ENCODE measurements at places on chromosomes 13 and 19.
A peak's percentile ranks its signal among the peaks of the same experiment; 100 is the strongest.

- no peak overlapping the region for H3K4me3 ChIP-seq
- no peaks in the 10 kb centered on the region for H3K27me3 ChIP-seq
- H3K36me3 ChIP-seq: no peaks in the 10 kb centered on the region
- no peak for DNase-seq
- H3K27ac ChIP-seq: peak overlapping the region; percentile 22
Measured at GRCh38 chr13:40589285-40590109, 76.9 kb downstream of the FOXO1 start.

GRCh38 chr13:75666646-75667351 lies 30.7 kb downstream of the LMO7 start:
- H3K4me1 ChIP-seq: no peaks in the 10 kb centered on the region
- no peaks in the 10 kb centered on the region for H3K27me3 ChIP-seq
- no peak for DNase-seq
- H3K4me3 ChIP-seq: no peak overlapping the region

GRCh38 chr19:57438925-57439324 lies 3.8 kb downstream of the ZNF749 start:
- no peaks in the 10 kb centered on the region for H3K27me3 ChIP-seq
- DNase-seq: no peak
- no peak overlapping the region for H3K27ac ChIP-seq
- H3K36me3 ChIP-seq: peaks cover 52% of the 10 kb centered on the region

- H3K36me3 ChIP-seq: peaks cover 6% of the 10 kb centered on the region
- H3K27me3 ChIP-seq: no peaks in the 10 kb centered on the region
- peak overlapping the region; percentile 6 for H3K4me3 ChIP-seq
- no peaks in the 10 kb centered on the region for H3K4me1 ChIP-seq
Measured at GRCh38 chr13:75326173-75327134, 155.5 kb downstream of the TBC1D4 start.

GRCh38 chr13:110498327-110498726 lies 63.2 kb downstream of the RAB20 start:
- H3K36me3 ChIP-seq: peaks cover 45% of the 10 kb centered on the region
- no peak overlapping the region for H3K4me3 ChIP-seq

- no peaks in the 10 kb centered on the region for H3K36me3 ChIP-seq
- no peaks in the 10 kb centered on the region for H3K4me1 ChIP-seq
- H3K4me3 ChIP-seq: peak overlapping the region; percentile 7
- peak overlapping the region; percentile 48 for H3K27ac ChIP-seq
- DNase-seq: peak; percentile 86
Measured at GRCh38 chr19:57057036-57057686, 62.6 kb upstream of the USP29 start.

GRCh38 chr13:88066847-88067246 lies 395.7 kb downstream of the SLITRK5 start:
- no peaks in the 10 kb centered on the region for H3K4me1 ChIP-seq
- H3K27me3 ChIP-seq: no peaks in the 10 kb centered on the region
- no peaks in the 10 kb centered on the region for H3K36me3 ChIP-seq
- no peak overlapping the region for H3K27ac ChIP-seq

GRCh38 chr13:58097831-58098230 lies 466.3 kb downstream of the PCDH17 start:
- H3K4me3 ChIP-seq: no peak overlapping the region
- DNase-seq: no peak
- no peaks in the 10 kb centered on the region for H3K27me3 ChIP-seq
- no peaks in the 10 kb centered on the region for H3K4me1 ChIP-seq
- no peak overlapping the region for H3K27ac ChIP-seq

- H3K27ac ChIP-seq: peak within 1 kb of the TSS; percentile 96
- H3K4me1 ChIP-seq: peaks cover 31% of the 10 kb centered on the region
- no peak for DNase-seq
- peak within 1 kb of the TSS; percentile 88 for H3K4me3 ChIP-seq
- no peaks in the 10 kb centered on the region for H3K36me3 ChIP-seq
- no peaks in the 10 kb centered on the region for H3K27me3 ChIP-seq
Measured at GRCh38 chr19:54191011-54191810, at the start of gene TSEN34. TSS of gene TSEN34 (plus strand) at chr19:54191308. CDS start at chr19:54191365, 57 bp downstream.

GRCh38 chr19:45045671-45046353 lies 7.0 kb downstream of the CLASRP start:
- no peak overlapping the region for H3K27ac ChIP-seq
- peaks cover 76% of the 10 kb centered on the region for H3K4me1 ChIP-seq
- H3K27me3 ChIP-seq: no peaks in the 10 kb centered on the region
- no peak overlapping the region for H3K4me3 ChIP-seq
- no peaks in the 10 kb centered on the region for H3K36me3 ChIP-seq

DNA sequence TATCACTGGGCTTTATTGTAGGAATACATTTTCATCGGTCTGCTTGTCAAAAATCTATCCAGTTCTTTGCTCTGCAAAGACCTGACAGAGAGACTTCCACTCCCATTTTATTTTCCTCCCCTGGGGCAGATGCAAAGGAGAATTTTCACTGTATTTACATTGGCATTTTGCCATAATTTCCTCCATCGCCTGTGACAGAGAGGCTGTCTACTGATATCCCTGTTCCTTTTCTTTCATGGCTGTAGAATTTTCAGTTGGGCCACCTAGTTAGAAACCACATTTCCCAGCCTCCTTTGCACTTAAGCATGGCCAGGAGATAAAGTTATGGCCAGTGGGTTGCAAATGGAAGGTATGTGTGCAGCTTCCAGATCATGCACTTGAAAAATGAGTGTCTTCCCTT lies 89.3 kb downstream of the NUFIP1 start:
- no peak overlapping the region for H3K27ac ChIP-seq
- no peak overlapping the region for H3K4me3 ChIP-seq
- no peaks in the 10 kb centered on the region for H3K36me3 ChIP-seq
- H3K4me1 ChIP-seq: peaks cover 19% of the 10 kb centered on the region

- H3K27ac ChIP-seq: no peak overlapping the region
- H3K4me1 ChIP-seq: no peaks in the 10 kb centered on the region
- no peak overlapping the region for H3K4me3 ChIP-seq
- H3K36me3 ChIP-seq: peaks cover 24% of the 10 kb centered on the region
Measured at GRCh38 chr19:10467104-10467706, 36.0 kb downstream of the KEAP1 start.

- no peaks in the 10 kb centered on the region for H3K27me3 ChIP-seq
Measured at GRCh38 chr13:20967340-20967739, 64.8 kb upstream of the XPO4 start.

DNA sequence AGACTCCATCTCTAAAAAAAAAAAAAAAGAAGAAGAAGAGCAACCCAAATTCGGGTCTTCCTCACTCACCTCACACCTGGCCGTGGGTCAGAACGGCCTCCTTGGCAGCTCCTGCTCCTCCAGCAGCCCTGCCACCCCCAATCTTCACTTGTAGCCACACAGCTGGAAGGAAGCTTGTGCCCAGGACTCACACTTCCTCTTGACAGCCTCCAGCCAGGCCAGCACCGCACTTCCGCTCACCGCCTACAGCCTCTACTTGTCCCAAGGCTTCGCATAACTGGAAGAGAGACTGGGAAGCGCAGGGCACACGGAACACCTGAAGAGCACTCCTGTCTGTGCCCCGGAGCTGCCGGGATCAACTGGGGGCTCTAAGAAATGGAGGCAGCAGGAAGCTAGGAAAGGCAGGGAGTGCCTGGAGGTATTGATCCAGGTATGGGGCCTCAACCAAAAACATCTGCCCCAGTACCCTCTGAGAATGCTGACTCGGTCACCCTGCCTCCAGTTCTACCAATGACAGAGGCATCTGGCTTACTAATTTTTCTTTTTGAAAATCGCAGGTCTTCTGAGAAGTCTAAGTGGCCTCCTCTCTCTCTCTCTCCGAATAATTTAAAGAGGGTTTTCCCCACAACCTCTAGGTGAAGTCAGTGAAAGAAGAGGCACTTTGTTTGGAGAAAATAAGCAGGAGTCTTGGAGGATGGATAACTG lies 31.1 kb upstream of the ATP12A start:
- no peak for DNase-seq
- H3K27me3 ChIP-seq: no peaks in the 10 kb centered on the region
- H3K27ac ChIP-seq: no peak overlapping the region
- H3K36me3 ChIP-seq: no peaks in the 10 kb centered on the region
- no peak overlapping the region for H3K4me3 ChIP-seq

GRCh38 chr13:112643759-112644459 lies 45.9 kb upstream of the ATP11A start:
- no peak overlapping the region for H3K27ac ChIP-seq
- H3K36me3 ChIP-seq: no peaks in the 10 kb centered on the region
- H3K4me3 ChIP-seq: no peak overlapping the region
- no peak for DNase-seq

GRCh38 chr13:41458761-41459431 lies 1.5 kb downstream of the RGCC start:
- H3K36me3 ChIP-seq: no peaks in the 10 kb centered on the region
- no peak for DNase-seq
- H3K27me3 ChIP-seq: no peaks in the 10 kb centered on the region
- H3K27ac ChIP-seq: peak overlapping the region; percentile 76
- peaks cover 30% of the 10 kb centered on the region for H3K4me1 ChIP-seq

DNA sequence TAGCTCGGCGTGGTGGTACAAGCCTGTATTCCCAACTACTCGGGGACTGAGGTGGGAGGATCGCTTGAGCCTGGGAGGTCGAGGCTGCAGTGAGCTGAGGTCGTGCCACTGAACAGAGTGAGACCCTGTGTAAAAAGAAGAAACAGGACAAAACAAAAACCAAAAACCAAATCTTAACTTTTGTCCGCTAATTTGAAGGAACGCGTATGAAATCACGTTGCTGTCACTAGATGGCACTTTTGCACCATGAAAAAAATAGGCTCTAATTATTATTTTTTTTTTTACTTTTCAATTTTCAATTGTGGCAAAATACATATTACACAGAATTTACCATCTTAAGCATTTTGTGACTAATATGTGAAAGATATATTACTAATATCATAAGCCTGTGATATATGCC lies 17.6 kb upstream of the ZNF835 start:
- DNase-seq: no peak
- no peaks in the 10 kb centered on the region for H3K27me3 ChIP-seq
- no peak overlapping the region for H3K27ac ChIP-seq
- H3K4me3 ChIP-seq: no peak overlapping the region
- no peaks in the 10 kb centered on the region for H3K36me3 ChIP-seq

- H3K4me3 ChIP-seq: no peak within 1 kb of the TSS
- no peaks in the 10 kb centered on the region for H3K4me1 ChIP-seq
- no peaks in the 10 kb centered on the region for H3K36me3 ChIP-seq
- no peak for DNase-seq
Measured at GRCh38 chr19:35585848-35586247, at the start of gene PMIS2. TSS of gene PMIS2 (plus strand) at chr19:35586173. CDS start at chr19:35586260, 87 bp downstream.

DNA sequence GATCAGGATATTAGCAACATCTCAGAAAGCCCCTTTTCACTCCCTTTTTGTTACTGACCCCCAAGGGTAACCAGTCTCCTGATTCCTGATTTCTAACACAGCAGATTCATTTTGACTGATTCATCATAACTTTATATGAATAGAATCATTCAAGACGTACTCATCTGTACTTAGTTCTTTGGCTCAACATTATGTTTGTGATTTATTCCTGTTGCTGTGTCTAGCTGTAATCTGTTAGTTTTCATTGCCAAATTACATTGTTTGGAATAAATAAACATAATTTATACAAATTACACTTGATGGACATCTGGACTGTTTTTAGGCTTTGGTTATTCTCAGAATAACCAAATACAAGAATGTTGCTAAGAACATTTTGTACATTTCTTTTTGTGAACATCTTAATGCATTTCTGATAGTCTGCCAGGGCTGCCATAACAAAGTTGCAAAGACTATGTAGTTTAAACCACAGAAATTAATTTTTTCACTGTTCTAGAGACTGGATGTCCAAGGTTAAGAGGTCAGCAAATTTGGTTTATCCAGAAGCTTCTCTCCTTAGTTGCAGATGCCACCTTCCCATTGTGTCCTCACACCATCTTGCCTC lies 62.8 kb upstream of the EDNRB start:
- H3K4me1 ChIP-seq: peaks cover 13% of the 10 kb centered on the region
- H3K27me3 ChIP-seq: no peaks in the 10 kb centered on the region
- DNase-seq: no peak
- H3K27ac ChIP-seq: peak overlapping the region; percentile 53
- H3K36me3 ChIP-seq: no peaks in the 10 kb centered on the region
- H3K4me3 ChIP-seq: no peak overlapping the region

- no peaks in the 10 kb centered on the region for H3K4me1 ChIP-seq
- no peak overlapping the region for H3K4me3 ChIP-seq
- H3K36me3 ChIP-seq: no peaks in the 10 kb centered on the region
- DNase-seq: no peak
- no peaks in the 10 kb centered on the region for H3K27me3 ChIP-seq
- H3K27ac ChIP-seq: no peak overlapping the region
Measured at GRCh38 chr19:30856786-30857185, 484.6 kb downstream of the ZNF536 start.

DNA sequence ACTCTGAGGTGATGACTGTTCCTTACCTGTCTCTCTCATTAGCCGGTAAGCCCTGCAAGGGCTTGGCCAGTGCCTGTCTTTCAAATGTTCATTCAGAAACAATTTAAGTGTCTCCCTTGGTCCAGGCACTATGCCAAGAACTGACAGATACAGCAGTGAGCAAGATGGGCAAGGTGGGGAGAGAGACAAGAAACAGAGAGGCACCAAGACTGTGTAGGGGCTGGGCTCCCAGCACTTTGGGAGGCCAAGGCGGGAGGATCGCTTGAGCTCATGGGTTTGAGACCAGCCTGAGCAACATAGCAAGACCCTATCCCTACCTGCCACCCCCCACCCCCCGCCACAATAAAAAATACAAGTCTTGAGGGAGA lies 1.3 kb upstream of the CCNE1 start:
- H3K4me3 ChIP-seq: no peak overlapping the region
- H3K27ac ChIP-seq: no peak overlapping the region
- DNase-seq: no peak
- no peaks in the 10 kb centered on the region for H3K27me3 ChIP-seq

- DNase-seq: no peak
- no peaks in the 10 kb centered on the region for H3K4me1 ChIP-seq
- H3K4me3 ChIP-seq: no peak overlapping the region
- H3K27ac ChIP-seq: no peak overlapping the region
- no peaks in the 10 kb centered on the region for H3K27me3 ChIP-seq
Measured at GRCh38 chr13:75879656-75880055, 243.5 kb downstream of the LMO7 start.

DNA sequence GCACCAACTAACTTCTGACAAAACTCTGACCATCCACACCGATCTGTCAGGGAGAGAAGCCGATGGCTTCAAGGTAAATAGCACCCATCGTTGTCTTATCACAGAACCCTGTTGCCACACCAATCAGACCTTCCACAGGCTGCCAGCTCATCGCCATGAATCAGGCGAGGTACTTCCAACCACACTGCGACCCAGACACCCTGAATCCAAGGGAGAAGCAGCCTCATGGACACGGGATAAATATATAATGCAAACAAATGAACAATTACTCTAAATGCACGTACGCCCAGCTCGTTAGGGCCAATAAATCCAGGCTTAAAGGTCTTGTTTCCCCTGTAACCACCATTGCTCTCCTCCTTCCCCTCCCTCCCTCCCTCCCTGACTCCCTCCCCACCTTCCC lies 20.8 kb downstream of the RANBP3 start:
- no peak overlapping the region for H3K4me3 ChIP-seq
- H3K4me1 ChIP-seq: peaks cover 81% of the 10 kb centered on the region
- no peaks in the 10 kb centered on the region for H3K36me3 ChIP-seq

DNA sequence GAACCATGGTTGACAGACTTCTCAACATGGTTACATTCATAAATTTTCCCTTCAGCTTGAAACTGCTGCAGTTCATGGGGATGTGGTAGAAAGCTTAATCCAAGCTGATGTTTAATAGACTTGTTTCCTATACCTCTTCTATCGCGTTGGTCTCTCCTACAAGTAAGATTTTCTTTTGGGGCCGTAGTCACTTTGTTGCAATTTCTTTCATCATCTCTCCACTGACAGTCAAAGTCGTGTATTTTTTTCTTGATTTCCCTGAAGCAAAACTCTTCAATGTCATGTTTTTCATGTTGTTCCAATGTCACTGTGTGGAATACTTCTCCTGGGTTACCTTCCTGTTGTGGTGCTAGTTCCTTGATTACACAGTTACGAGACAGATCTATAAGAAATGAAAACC lies 6.3 kb upstream of the ZNF160 start:
- no peaks in the 10 kb centered on the region for H3K27me3 ChIP-seq
- no peak overlapping the region for H3K27ac ChIP-seq
- no peak for DNase-seq
- no peaks in the 10 kb centered on the region for H3K4me1 ChIP-seq
- peaks cover 41% of the 10 kb centered on the region for H3K36me3 ChIP-seq
